Peyer's patch (tissue), 4 donors: ENCODE measurements at places on chromosomes 6 and 20.

DNA sequence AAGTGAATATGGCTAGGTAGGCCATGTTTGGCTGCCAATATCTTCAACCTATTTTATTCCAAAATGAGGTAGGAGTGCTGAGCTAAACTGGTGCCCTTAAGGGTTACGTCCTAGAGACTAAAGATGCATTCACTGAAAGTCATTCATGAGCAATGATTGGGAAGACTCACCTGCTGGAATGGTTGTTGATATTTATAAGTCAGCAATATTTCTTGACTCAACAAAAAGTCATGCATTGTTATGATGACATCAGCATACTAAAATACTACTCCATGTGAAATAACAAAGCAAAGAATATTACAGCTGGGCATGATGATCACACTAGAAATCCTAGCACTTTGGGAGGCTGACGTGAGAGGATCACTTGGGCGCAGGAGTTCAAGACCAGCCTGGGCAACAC is 17.6 kb upstream of the NUP153 start:
- DNase-seq: no peak

DNA sequence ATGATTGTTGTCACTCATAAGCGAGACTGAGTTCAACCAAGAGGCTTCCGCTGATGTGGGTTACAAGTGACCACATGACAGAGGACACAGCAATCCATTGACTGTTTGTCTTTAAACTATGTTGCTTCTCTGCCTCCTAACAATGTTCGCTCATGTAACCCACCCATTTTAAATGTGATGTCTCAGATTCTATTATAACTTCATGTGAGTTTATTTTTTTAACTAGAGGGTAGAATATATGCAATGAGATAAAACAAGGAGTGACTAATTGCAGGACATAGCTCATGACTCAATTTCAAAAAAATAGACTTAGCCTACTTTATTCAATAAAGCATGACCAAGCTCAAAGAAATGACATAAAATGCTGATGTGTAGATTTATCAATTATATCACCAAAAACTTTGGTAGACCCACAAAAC is 119.2 kb upstream of the SASH1 start:
- no peak for DNase-seq

DNA sequence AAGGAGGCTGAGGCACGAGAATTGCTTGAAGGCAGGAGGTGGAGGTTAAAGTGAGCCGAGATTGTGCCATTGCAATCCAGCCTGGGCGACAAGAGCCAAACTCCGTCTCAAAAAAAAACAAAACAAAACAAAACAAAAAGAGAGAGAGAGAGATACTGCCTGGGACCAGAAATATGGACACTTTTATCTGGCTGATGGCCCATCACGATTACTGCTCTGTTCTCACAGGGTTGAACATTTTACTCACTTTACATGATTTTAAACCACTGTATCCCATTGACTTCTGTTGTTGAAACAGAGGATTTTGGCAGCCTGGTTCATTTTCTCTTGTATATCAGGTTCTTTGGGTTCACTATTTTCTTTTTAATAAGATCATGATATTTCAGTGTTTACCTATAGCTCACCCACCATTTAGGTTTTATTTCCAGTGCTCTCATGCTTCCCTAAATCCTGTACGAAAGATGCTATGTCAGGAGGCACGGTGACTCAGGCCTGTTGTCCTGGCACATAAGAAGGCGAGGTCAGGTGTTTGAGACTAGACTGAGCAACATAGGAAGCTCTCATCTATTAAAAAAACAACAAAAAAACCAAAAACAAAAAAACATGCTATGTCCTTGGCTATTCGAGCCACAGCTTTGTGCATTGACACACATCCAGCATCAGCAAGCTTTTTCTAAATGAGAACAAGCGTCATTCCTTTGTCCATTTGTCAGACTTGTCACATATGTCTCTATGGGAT is 34.5 kb upstream of the RREB1 start:
- DNase-seq: no peak

GRCh38 chr6:6844530-6844929 is 256.0 kb downstream of the LY86 start:
- DNase-seq: peak; percentile 3

DNA sequence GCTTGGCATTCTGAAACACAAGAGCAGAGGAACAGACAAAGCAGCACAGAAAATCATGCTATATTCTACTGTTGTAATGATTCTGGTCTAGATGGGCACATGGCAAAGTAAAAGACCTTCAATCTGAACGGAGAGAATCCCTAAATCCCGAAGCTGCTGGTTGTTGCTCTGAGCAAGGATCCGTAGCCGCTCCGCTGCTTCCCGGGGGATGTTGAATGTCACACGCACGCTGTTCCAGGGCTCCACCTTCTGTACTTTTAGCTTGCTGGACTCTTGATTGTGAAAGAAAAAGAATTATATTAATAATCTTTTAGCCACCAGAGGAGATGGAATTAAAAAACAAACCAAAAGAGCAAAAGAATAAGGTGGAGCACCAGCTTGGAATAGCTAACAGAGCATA is 49.3 kb downstream of the NCOA6 start:
- DNase-seq: no peak

GRCh38 chr6:79671600-79672266 is 40.6 kb downstream of the SH3BGRL2 start:
- DNase-seq: peak; percentile 84

DNA sequence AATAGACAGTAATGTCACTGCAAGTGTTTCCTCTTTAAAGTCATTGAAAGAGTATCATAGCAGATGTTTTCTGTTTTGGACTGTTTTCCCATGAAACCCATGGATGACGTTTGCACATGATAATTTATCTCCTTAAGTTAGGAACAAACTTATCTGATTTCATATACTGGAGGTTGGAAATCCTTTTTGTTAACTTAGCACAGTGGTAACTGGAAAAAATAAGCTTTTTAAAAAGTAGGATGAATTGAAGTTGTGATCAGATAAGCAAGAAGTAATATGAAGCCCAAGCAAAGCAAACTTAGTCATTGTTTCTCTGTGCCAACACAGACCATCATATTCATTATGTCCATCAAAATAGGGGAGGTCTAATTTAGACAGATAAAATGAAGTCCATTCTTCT is 61.6 kb downstream of the PLCB4 start:
- no peak for DNase-seq
